T-cell (primary cell): ENCODE measurements at places on chromosomes 4 and X.
A peak's percentile ranks its signal among the peaks of the same experiment; 100 is the strongest.

GRCh38 chr4:145097331-145097820 lies 620 bp downstream of the ANAPC10 start:
- peak; percentile 27 for DNase-seq

DNA sequence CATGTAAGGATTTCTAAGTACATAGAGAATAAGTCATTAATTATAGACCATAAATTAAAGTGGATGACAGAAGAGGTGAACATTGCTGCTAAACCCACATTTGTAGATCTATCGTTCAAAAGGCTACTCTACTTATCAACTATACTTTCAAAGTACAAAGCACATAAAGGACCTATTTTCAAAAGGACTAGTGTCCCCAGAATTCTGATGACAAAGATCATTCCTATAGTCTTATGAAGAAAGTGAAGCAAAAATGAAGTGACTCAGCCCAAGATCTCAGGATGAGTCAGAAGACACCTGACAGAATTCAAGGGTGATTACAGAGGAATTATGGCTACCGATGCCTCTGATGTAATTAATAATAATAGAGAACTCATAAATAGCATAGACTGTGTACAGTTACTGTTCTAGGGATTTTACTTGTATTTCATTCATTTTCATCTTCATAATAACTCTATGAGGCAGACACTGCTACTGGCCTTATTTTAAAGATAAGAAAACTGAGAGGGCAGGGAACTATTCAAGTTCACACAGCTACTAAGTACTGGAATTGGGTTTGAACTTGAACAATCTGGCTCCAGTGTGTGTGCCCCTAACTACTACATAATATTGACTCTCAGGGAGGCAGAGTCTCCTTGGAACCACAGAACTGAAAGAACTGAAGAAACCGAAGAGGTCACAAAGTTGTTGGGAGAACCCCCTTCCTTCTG lies 17.1 kb downstream of the USP46 start:
- DNase-seq, result no peak

DNA sequence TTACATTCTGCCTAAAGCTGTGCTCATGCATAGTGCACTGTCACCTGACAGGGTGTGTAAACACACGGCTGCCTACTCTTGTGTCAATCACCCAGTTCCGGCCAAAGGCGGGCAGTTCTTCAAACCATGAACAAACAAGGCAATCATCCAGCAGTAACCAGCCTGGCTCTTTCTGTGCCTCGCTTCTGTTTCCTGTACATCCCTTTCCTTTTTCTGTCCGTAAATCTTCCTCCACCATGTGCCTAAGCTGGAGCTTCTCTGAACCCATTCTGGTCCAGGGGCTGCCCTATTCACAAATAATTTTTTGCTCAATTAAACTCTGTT lies 60.8 kb upstream of the CBR4 start:
- DNase-seq, result no peak

GRCh38 chrX:29652484-29652883 lies 562.9 kb upstream of the MAGEB2 start:
- DNase-seq, result no peak

- no peak for DNase-seq
Observed at GRCh38 chr4:173463816-173464215, 64.9 kb upstream of the SCRG1 start.

- no peak for DNase-seq
Observed at GRCh38 chr4:115219315-115219860, 106.0 kb upstream of the NDST4 start.

DNA sequence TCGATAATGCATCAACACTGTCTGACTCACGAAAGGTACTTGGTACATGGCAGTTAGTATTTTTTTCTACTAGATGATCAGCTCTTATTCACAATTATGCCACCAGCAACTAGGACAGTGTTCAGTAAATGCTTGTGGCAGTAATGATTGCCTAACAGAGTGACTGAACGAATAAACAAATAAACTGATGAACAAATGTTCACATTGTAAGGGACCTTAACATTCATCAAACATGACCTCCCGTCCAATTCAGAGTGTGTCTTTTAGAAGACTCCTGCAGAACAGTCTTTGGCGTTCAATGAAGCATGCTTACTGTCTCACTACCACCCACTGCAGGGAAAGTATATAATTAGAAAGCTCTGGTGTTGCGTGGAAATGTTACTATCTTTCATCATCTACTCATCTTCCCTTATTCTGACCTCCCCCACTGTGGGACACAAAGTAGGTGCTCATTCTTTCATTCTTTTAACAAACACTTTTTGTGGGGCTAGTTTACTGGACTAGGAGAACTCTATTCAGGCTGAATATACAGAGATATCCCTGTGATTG lies 319.3 kb downstream of the RAB28 start:
- no peak for DNase-seq

DNA sequence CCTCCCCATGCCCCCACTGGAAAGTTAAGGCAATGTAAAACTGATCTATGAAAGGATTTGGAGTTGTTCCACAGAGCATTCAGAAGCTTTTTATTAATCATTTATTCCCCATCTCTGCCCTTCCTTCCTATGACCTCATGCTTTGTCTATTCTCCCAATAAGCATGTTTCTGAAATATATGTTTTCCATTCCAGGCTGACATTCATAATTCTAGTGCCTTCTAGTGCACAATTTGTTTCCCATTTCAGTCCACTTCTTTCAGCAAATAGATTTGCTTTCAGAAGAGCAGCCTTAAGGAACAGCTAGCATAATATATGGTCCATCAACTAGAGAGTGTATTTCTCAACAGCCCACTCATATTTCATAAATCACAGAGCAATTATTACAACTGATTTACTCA lies 77.1 kb upstream of the ATXN3L start:
- DNase-seq, result no peak

DNA sequence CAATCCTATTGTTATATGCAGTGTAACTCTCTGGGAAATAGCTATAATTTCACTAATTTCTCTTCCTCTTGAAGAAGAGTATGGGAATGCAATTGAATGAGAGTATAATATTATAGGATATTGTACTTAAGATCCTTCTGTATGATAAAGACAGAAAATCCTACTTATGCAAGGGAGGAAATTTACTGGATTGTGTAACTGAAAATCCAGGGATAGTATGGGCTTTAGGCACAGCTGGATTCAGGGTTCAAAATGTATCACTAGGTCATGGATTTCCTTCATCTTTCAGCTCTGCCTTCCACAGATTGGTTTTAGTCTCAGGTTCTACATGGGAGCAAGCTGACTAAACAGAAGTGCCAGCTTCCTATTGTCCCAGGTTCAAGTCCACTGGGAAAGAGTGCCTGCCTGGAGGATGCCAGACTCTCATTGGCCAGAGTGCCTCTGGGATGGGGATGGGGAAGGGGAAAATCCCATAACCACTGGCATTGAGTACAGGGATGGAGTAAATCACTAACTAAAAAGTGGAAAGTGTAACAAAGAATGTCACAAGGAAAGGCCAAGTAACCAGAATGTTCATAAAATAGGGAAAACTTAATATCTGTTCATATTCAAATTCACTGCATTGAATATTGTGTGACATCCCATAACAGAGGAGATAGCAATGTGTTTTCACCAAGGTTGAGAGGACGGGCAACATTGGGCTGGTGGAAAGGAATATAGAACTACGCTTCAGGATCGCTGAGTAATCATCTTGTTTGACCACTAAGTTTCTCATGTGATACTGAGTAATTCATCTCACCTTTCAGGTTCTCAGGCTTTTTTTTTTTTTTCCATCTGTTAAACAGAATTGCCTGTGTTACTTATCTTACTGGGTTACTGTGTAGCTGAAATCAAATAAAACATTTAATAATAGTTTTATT lies 75.7 kb downstream of the ANXA3 start:
- DNase-seq, result no peak

GRCh38 chr4:73404042-73404441 lies at the start of gene ALB:
TSS of gene ALB (plus strand) at chr4:73404287. CDS start at chr4:73404328, 41 bp downstream.
- DNase-seq, result no peak

DNA sequence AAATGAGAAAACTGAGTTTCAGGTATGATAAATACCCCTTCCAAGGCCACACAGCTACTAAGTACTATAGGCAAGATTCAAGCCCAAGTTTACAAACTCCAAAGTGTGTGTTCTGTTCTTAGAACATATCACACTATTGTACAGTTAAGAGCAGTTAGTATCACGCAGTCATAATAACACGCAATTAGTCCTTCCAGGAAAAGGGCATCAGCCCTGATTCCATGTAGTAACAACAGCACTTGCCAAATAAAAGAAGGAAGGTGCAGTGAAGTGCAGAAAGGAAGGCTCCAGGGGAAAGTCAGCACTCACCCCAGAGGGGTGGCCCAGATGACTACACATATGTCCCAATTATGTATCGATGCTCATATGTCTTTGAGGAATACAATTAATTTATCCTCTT lies 4.4 kb downstream of the TASL start:
- DNase-seq, result no peak

- DNase-seq, result no peak
Observed at GRCh38 chrX:37783305-37783704, 3.4 kb downstream of the CYBB start.

GRCh38 chrX:118475903-118476302 lies 19.7 kb upstream of the DOCK11 start:
- no peak for DNase-seq

GRCh38 chrX:37813570-37813969 lies 33.7 kb downstream of the CYBB start:
- no peak for DNase-seq

DNA sequence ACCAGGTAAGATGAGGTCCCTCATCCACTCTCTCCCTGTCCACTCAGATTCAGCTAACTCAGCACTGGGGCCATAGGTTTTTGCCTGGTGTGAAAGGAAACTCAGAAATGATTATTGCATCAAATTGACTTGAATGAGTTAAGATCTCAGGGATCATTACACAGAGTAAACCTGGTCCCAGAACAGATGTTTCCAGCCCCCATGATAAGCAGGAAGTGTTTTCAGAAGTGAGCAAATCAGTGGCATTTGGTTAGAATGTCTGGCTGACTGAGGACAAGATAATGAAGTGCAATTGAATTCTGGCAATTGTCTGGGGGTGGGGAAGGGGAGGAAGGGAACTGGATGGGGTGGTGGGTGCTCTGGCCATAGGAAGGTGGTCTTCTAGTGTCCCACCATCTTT lies 108.0 kb downstream of the CHIC2 start:
- no peak for DNase-seq

- no peak for DNase-seq
Observed at GRCh38 chr4:186017801-186018200, 51.2 kb upstream of the TLR3 start.

GRCh38 chr4:147510962-147511668 lies 30.2 kb downstream of the EDNRA start:
- no peak for DNase-seq

GRCh38 chr4:163482190-163482589 lies 8.6 kb upstream of the TKTL2 start:
- no peak for DNase-seq

DNA sequence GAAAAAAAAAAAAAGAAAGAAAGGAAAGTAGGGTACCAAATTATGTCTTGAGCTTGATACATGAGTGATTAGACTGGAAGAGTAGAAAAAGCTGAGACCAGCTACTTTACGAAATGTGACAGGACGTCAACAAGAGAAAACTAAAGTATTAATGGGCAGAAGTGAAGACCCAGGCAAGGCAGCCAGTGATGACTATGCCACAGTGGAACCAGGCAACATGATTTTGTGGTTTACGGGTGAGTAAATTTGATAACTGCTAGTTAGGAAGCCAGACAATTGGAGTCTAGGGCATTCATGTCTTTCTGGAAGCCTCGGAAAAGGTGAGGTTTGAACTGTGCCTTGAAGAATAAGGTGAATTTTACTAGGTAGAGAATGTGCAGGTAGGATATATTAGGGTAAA lies 326.4 kb downstream of the TENM3 start:
- no peak for DNase-seq

- no peak for DNase-seq
Observed at GRCh38 chrX:6225911-6226595, 2.6 kb downstream of the NLGN4X start.

DNA sequence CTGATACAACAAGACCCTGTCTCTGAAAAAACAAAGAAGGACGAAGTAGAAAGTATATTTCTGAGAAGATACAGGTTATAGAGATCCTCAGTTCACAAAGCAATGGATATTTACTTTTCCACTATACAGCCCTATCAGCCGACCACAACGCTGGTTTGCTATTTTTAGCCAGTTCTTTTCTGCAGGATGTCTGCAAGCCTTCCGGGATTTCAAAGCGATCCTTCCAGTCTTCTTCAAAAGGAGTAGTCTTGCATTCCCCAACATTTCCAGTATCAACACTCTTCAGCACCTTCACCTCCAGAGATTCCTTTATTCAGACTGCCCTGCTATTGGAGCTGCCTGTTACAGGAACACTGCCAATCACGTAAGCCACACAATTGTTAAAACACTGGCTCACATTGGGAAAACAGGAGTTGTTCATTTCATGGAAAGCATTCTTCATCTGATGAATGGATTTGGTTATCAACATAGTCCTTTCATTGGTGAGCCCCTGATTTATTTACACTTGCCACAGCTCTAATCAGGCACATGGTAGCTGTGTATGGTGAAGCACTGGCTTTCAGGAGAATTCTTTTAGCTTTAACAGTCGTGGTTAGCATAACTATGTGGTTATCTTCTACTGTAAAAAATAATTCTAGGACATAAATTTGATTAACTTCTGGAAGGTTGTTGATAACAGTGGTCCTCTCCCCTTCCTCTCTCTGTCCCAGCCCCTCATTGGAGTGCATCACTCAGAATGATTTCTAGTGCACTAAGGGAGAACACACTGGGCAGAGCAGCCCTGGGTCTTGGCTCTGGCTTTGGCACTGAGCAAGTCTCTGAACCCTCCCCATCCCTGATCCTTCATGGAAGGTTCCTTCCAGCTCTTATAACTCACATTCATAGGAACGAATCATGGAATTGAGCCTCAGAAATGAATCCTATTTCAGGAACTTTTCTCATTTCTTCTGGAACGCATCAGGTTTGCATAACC lies 109.9 kb upstream of the SORBS2 start:
- DNase-seq, result no peak
